ENCODE measurements at places on chromosomes 5 and 9.

GRCh38 chr5:159826351-159827214 lies 89.7 kb upstream of the ADRA1B start:
- DNase-seq: peak; percentile 35

DNA sequence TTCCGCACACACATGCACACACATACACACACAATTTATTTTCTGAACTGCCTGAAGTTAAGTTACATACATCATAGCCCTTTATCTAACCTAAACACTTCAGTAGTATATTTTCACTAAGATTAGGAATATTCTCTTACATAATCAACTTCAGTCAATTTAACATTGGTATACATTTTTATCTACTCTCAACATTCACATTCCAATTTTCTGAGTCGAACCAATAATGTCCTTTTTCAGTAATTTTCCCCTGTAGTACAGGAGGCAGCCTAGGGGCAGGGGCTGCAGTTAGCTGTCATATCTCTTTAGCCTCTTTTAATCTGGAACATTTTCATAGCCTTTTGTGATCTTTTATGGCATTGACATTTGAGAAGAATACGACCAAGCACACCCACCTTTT lies 150.1 kb downstream of the DAB2IP start:
- no peak for DNase-seq

GRCh38 chr9:36146651-36147050 lies 10.1 kb downstream of the GLIPR2 start:
- no peak for DNase-seq

GRCh38 chr5:107542428-107542827 lies 128.3 kb downstream of the EFNA5 start:
- peak; percentile 89 for DNase-seq

DNA sequence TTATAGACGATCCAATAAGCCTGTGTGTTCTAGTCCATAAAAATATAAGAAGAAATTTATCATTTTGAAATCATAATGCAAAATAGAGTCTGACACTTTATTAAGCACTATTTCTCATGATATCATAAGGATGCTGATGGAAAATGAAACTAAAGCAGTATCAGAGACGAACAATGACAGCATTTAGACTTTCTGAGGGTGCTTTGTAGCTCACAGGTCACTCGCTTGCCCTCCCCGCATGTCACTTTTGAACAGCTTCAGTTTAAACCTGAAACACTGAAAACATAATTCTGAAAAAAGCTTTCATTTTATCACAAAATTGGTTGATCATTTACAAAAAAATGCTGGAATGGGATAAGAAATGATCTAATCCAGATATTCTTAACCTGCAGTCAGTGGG lies 247.1 kb downstream of the EBF1 start:
- DNase-seq: no peak

DNA sequence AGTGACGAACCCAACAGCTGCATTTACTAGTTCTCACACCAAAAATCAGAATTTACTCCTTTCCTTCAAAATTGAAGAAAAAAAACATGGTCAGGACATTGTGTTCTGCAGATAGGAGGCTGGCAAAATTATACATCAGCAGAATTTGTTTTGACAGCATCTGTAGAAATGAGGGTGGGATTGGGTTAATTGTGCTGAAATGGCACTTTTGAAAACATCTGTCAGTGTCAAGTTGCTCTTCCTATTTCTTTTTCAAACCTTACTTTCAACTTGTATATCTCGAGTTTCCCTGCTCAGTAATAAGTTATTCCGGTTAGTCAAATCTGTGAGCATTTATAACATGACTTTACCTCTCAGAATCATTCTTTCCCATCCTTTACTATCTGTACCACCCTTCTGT lies 19.8 kb downstream of the WDR36 start:
- no peak for DNase-seq

DNA sequence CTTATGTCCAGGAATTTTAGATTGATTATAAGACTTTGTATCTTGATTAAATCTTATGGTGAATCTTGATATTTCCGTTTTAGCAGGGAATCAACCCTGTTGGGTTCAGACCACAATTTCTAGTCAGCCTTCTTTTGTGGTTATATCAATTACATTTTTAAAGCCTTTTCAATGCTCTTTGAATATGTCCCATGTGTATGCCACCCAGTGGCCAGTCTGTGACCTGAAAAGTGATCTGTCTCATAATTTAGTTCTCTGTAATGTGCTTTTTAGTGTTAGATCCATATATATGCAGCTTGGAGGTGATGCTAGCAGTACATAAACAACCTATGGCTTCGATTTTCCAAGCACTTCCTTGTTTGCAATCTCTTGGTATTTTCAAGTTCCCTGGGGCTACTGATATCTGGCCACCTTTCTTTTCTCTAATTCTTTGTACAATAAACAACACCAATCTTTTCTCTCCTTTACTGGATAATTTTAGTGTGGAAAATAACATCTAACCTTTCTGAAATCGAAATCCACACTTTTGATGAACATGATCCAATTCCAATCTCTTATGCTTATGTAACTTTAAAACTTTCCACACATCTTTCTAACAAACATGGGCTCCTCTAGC lies 28.8 kb downstream of the PDE8B start:
- DNase-seq: no peak

- peak; percentile 46 for DNase-seq
These were observed 159.7 kb downstream of the MUSK start for GRCh38 chr9:110828264-110828663.

- DNase-seq: no peak
These were observed 242.9 kb downstream of the BNC2 start for GRCh38 chr9:16627521-16627920.

GRCh38 chr5:108720391-108720790 lies 27.3 kb upstream of the FER start:
- DNase-seq: no peak

- DNase-seq: no peak
These were observed 385.0 kb upstream of the TRPC7 start for GRCh38 chr5:136750224-136750862.

DNA sequence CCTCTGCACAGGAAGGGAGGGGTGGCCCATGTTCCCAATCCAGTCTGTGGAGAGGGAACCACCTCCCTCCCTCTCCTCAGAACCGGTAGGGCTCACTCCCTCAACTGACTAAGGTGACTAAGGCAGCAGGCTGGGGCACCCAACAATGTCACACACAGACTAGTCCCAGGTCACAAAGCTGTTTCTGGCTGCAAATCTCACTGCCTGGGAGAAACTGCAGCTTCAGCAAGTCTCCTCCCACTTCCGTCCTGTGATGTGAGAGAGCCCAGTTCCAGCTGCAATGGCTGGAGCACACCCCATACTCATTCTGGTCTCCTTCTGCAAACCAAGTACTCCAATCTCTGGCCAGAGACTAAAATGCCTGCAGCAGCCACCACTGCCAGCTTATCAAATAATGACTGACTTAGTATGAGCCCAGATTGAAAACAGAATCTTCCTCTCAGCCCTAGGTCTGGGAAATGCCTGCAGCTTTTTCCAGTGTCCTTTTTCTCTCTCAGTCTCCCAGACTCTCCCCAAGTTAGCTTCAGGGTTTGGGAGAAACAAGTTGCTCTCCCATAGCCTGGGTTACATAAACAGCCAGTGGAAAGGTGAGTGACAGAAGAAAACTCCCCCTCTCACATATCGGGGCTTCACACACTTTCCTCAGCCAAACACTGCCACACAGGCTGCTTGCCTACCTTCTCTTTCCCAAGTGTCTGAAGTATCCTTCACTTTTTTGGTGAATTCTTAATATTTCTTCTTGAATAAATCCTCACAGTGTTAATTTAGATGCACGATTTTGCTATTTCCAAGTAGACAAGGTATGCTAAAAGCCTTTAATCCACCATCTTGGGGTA lies 247.4 kb upstream of the RASA1 start:
- peak; percentile 20 for DNase-seq

DNA sequence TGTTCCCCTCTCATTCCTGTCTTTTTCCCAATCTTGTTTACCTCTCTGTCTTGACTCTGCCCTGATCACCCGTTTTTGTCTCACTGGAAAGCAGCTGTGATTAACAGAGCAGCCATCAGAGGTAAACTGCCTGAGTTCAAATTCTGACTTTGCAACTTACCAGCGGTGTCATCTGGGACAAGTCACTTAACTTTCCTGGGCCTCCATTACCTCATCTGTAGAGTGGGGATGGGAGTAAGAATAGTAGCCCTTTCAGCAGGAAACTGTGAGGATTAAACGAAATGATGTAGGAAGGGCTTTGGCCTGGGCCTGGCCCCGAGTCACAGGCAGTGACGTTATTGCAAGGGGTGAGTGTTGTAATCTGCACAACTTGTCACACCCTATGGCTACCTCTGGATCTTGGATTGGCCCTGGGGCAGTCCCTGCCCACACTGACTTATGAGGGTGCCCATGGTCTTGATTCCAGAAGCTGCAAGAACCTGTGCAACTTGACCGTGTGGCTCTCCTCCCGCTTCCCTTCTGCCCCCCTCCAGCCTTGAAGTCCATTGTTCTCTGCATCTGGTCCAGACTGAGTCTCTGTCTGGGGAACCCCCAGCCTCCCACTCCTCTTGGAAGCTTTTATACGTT lies 657 bp upstream of the PCDH12 start:
- DNase-seq: peak; percentile 28

GRCh38 chr9:100714372-100715099 lies 136.7 kb downstream of the CAVIN4 start:
- peak; percentile 29 for DNase-seq

GRCh38 chr5:28249771-28250415 lies 1211.5 kb upstream of the CDH9 start:
- no peak for DNase-seq
